T follicular helper cell (primary cell): ENCODE measurements at places on chromosomes 7 and 10.

DNA sequence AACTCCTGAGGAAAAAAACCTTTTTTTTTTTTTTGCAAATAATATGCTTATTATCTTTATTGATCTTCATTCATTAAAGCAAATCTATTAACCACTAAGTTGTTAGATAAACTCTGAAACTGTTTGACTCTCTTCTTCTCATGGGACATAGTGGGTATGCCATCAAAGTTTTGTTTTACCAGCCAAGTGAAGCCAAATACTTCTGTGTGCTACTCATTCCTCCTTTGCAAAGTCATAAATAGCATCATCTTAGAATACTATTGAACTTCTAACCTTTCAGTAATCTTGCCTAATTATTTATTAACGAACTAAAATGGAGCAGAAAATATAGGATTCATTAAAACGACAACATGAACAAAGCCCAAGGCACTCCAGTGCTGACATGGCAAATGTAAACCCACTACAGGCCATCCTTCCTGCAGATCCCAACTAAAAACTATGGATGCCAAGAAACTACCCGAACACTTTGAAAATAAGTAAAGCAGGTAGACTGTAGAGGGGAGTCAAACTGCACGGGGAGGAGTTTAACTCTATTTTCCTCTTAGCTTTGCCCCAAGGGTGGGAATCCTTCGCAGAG lies 61.2 kb upstream of the ODAD2 start:
- DNase-seq, result no peak

DNA sequence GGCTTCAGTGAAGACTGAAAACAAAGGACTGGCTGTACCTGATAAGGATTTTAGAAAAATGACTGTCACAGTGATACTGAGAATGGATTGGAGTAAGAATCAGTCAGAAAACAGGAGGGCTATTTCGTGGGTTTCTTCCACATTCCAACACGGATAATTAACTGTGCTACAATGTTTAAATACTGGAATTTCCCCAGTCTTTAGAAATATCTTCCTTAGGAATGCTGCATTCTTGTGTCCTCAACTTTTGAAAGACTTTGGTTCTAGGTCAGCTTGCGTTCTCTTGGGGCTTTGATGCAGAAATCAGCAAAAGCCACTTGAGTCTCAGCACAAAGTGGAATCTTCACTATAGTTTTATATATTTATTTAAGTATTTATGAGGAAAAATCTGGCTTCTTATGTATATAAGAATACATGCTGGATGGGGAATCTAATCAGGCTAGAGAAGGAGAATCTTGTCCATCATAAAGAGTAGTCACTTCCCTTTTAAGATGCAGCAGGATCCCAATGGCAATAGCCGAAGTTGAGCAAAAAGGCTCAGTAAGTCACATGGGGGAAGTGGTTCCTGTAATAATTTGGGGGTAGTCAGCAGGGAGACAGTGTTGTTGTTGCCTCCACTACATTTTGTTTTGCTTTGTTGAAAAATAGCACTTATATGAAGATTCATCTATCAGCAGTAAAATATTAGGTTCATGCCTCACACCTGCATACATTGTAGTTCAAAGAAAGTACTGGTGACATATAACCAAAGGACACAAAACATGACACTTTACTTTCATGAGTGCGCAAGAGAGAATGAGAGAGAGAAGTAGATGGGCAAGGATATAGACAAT lies 86.0 kb downstream of the CH25H start:
- DNase-seq, result no peak

- no peak for DNase-seq
These were observed 162.2 kb downstream of the EGFR start for GRCh38 chr7:55180963-55181542.

- no peak for DNase-seq
These were observed 327.0 kb downstream of the RNLS start for GRCh38 chr10:88256013-88256680.

- no peak for DNase-seq
These were observed 77.8 kb upstream of the KAT6B start for GRCh38 chr10:74748468-74749031.
